NCI-H2107 (cell line): ENCODE measurements at places on chromosomes 4 and X.

- DNase-seq = no peak
Measured at GRCh38 chr4:1309261-1310010, 19.7 kb downstream of the MAEA start.

DNA sequence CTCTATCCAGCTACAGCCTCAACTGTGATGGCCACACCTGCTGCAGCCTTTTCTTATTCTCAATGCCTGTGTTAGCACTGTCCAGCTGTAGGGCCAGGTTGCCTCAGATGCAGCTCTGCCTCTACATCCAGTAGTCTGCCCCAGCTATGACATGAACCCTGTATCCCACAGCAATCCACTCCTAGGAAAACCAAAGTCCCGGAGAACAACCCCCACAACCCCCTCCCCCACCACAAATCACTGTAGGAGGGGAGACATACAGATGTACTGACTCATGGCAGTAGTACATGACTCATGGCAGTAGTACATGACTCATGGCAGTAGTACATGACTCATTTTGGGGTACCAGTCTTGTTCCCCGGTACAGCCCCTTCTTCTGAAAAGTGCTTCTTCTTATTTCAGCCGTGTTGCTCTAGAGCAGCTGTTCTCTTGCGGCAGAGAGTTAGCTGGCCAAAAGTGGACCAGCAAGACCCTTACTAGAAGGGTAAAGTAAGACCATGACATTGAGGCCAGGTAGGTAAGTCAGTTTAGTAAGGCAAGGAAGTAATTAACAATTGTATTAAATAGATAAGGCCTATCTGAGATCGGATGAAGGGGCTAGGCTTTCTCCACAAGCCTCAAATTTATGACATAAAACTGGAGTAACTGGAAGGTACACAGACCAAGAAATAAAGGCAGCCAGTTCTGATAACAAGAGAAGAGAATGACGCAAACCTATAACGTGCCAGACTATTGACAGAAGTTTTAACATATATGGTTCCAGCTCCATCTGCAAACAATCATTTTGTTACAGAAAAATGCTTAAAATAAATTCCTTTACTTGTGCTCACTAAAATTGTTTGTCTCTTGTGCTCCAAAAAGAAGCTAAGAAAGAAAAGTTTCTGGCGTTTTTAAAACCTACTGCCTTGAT lies 221.4 kb downstream of the TACR3 start:
- DNase-seq = no peak

DNA sequence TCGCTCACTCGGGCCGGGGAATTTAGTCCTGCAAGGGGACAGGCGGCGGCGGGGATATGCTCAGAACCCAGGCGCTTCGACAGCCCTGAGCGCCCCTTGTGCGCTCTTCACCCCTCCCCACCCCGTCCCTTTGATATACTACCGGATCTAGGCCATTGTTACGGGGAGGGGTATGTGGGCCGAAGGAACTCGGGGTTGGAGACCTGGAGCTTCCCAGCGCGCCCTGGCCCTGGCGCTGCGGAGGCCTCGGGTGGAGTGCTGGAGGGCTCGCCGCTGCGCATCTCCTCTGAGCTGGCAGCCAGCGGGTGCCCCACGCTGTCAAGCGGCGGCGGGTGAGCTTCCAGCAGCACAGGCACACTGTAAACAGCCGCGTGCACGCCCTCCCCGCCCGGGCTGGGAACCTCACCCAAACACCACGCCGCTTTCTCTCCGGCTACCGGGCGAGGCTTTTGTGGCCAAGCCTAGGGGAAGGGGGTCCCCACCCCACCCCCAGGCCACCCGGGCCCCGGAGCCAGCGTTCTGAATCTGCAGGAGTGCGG lies 54.5 kb upstream of the BCOR start:
- DNase-seq = no peak

GRCh38 chrX:150533863-150534262 lies 34.6 kb upstream of the MTM1 start:
- no peak for DNase-seq

- no peak for DNase-seq
Measured at GRCh38 chr4:108850219-108850649, 87.4 kb upstream of the ETNPPL start.
